ENCODE measurements at places on chromosomes 5 and 9.

DNA sequence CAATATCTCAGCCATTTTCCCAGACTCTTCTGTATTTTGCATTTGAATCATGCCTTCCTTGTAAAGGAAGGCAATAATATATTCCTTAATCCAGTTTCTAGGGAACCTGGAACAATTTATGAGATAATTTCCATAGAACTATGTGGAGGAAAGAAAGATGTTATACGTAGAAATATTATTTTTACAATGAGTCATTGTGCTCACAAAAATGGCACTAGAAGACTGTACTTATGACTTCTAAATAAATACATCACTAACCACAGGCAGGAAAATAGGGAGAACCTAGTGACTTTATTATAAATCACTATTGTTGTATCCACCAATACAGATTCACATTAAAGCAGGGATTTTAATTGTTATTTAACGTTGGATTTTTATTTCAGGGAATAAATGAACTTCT, 87.6 kb downstream of the FBXO38 start:
- DNase-seq, result no peak

- DNase-seq, result peak; percentile 40
Observed at GRCh38 chr5:176629853-176630680, at the start of the genes EIF4E1B and SNCB. Gene EIF4E1B (plus strand): TSS chr5:176630675. CDS start chr5:176642788, 12,113 bp downstream. Gene SNCB (minus strand): TSS chr5:176630534. CDS start chr5:176629654, 880 bp downstream.

DNA sequence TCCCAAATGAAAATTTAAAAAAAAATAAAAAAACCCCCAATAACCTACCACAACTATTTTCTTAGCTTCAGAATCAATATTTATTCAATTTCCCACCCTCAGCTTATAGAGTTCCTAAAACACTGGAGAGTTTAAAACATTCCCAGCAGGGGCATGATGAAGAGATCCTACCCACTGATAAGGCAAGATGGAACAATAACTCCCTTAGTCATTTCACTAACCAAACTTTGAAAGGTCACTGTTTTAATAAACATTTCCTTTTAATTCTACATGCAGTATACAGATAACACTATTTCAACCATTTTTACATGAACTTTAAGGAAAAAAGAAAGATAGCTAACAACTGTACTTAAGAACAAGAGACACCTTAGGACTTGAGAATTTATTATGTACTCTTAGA, 34.9 kb upstream of the ACOT12 start:
- no peak for DNase-seq

- no peak for DNase-seq
Observed at GRCh38 chr5:64497386-64497785, 8.4 kb upstream of the RGS7BP start.

- DNase-seq, result no peak
Observed at GRCh38 chr9:89677702-89678395, 73.0 kb downstream of the GADD45G start.

DNA sequence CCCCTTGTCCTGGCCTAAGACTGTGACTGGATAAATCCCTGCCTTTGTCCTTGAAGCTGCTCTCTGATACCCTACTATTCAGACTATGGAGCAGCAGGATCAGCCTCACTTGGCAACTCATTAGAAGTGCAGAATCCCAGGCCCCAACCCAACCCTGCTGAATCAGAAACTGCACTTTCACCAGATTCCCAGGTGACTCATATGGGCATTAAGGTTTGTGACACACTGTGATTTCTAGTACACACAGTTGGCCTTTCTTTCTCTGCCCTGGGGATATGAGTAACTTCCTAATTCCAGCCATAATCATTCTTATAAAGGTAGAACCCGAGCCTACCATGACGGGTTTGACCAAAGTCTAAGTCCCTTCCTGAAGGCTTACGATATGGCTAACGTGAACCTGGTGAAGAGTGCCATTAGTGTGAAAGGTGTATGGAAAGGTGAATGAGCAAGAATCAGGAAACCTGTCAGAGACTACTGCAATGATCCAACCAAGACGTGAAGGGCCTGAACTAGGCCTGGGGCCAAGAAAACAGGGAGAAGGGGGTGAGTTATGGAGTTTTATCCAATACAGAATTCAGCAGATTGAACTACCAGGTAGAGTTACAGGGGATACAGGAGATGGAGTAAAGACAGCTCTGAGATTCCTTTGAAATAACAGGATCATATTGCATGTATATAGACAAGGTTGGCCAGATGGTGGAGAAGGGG, 533.0 kb downstream of the BNC2 start:
- DNase-seq, result no peak

DNA sequence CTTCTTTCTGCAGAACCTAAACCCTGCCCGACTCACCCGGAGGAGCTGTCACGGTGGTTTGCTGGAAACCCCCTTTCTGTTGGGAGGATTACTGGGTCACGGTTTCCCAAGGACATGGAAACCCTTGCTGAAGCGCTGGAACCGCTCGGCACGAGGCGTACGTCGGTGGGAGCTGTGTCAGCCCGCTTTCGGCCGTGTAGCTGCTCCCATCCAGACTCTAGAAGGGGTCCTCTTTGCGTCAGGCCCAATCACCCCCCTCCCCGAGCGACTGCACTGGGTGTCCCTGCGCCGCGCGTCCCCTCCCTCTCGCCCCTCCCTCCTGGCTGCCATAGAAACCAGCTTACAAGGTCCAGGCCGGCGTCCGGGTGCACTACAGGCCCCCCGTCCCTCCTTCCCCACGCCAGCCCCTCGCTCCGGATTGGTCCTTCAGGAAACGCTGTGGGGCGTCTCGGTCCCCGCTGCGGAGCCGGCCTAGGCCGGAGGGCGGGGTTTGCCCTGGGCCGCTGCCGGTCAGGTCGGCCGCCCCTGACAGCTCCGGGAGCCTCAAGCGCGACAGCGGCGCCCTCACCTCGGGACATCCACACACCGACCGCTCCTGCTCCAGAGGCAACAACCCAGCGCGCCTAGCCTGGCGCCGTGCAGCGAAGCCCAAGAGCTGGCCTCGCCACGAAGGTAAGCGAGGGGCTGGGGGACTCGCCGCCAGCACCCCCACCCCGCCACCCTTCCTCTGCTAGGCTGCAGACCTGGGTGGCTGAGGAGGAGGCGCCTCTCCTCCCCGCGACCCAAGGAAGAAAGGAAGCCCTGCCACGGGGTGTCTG, at the start of gene NIM1K:
TSS of gene NIM1K (plus strand) at position 486 of the 818 bp plus-strand sequence. CDS start 53,551 bp downstream, outside the sequence.
- peak; percentile 92 for DNase-seq

- no peak for DNase-seq
Observed at GRCh38 chr9:1008216-1008615, 31.8 kb downstream of the DMRT3 start.

GRCh38 chr9:136297766-136298735, 5.8 kb downstream of the CCDC187 start:
- DNase-seq, result no peak

GRCh38 chr5:53166183-53166495, 56.6 kb upstream of the MOCS2 start:
- DNase-seq, result no peak

- no peak for DNase-seq
Observed at GRCh38 chr5:145118127-145118526, 717.0 kb downstream of the PRELID2 start.

DNA sequence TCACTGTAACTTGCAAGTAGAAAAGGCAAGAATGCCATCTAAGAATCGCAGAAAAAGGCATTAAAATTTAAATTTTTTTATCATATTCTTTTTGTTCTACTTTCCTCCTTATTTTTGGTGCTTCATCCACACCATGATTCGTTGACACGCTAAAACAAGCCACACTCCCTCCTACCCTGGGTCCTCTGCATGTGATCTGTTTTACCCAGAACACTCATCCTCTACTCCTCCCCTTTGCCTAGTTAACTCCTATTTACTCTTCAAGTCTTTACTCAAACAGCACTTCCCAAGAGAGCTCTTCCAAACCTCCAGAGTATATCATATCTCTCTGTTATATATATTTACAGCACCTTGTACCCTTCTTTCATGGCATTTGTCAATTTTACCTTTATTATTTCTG, 61.4 kb upstream of the SRP19 start:
- no peak for DNase-seq

DNA sequence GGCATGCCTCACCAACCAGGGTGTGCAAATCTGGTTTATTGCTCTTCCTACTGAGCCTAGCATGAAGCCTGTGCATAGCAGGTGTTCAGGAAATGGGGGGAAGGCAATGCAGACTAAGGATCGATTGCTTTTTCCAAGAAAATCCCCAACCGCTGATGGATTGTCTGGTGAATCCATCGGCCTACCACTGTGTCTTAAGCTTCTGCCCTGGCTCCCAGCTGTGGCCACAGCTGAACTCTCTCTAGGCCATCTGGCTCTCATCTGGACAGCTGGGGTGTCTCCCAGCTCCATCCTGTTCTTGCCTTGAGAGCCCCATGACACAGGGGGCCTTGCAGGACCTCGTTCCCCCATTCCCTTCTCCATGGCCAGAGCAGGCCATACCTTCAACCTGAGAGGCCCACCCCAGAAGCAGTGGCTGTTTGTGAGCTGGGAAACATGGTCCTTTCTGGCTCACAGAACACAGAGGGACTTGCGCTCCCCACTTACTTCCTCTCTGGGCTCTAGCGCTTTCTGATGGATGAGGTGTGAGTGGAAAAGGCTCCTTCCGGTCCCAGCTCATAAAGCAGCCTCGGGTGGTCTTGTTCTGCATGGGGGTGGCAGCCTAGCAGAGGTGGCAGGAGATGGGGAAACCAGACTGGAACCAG, 41.8 kb downstream of the COL27A1 start:
- DNase-seq, result no peak

DNA sequence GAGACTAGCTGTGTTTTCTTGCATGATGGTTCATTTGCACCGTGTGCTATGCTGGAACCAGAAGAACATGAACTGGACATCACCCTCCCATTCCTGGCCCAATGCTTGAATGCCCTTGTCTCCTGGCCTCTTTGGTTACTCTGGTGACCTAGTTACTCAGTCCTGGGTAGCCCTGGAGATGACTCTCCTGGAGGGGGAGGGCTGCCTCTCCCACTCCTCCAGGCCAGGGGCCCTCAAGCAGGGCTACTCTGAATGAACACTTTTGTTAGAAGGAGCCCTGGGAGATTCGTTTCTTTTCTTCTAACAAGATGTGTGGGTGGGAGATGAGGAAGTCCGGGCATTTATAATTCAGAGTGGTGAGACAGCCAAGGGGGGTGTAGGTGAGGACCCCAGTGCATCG, 12.0 kb upstream of the NKX2-5 start:
- no peak for DNase-seq

- DNase-seq, result no peak
Observed at GRCh38 chr9:26169708-26170107, 491.5 kb upstream of the TUSC1 start.

GRCh38 chr9:84154320-84154719, 173.7 kb downstream of the RMI1 start:
- no peak for DNase-seq

GRCh38 chr9:116605904-116606341, 81.2 kb upstream of the TRIM32 start:
- no peak for DNase-seq

DNA sequence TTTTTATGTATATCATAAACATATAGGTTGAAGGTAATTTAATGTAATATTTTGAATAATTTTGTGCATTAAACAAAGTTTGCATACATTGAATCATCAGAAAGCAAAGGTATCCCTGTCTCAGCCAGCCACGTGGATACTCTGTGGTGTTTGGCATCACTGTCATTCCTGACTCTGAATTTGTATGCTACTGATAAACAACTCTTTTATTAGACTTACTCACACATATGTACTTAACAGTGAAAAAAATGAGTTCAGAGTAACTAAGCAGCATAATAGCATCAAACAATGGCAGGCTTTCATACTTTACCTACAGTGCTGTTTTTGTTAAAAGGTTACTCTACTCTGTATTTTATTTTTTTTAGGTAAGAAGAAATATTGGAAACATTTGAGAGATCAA, 171.9 kb downstream of the COMMD10 start:
- no peak for DNase-seq

GRCh38 chr9:98866435-98867102, 59.1 kb downstream of the GALNT12 start:
- no peak for DNase-seq

- no peak for DNase-seq
Observed at GRCh38 chr9:17810728-17811571, 232.1 kb downstream of the SH3GL2 start.

Measured in substantia nigra (tissue), 51 donors.